ENCODE measurements at places on chromosomes 3 and 15.

- peaks cover 19% of the 10 kb centered on the region for H3K27me3 ChIP-seq
- peak overlapping the region; percentile 76 for H3K27ac ChIP-seq
- H3K4me3 ChIP-seq, result peak overlapping the region; percentile 43
- peaks cover 47% of the 10 kb centered on the region for H3K4me1 ChIP-seq
- H3K36me3 ChIP-seq, result no peaks in the 10 kb centered on the region
- no peak for DNase-seq
Observed at GRCh38 chr3:128994581-128995546, 988 bp upstream of the CFAP92 start.

DNA sequence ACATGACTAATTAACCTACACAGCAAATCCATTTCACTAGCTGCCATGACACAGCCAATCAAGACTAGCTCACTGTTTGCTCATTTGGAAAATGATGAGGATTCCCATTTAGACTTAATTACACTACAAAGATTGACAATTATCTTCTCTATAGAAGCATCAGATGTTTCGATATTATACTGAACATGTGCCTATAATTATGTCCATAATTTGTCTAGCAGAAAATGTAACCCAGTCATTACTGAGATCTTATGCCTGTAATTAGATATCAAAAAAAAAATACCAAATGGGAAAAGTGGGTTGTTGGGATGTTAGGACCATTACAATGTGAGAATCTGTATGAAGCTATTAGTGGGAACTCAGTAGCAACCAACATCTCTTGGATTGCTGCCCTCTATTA lies 344.2 kb upstream of the MCTP2 start:
- no peaks in the 10 kb centered on the region for H3K4me1 ChIP-seq
- DNase-seq, result no peak
- H3K27ac ChIP-seq, result no peak overlapping the region
- peaks cover 3% of the 10 kb centered on the region for H3K27me3 ChIP-seq
- no peak overlapping the region for H3K4me3 ChIP-seq

GRCh38 chr15:80804970-80805495 lies 25.9 kb downstream of the CEMIP start:
- peak; percentile 13 for DNase-seq
- H3K36me3 ChIP-seq, result peaks cover 3% of the 10 kb centered on the region
- peak overlapping the region; percentile 70 for H3K27ac ChIP-seq
- H3K27me3 ChIP-seq, result peaks cover 2% of the 10 kb centered on the region
- H3K4me1 ChIP-seq, result peaks cover 32% of the 10 kb centered on the region

GRCh38 chr15:31338318-31338878 lies 11.8 kb downstream of the KLF13 start:
- peak overlapping the region; percentile 80 for H3K27ac ChIP-seq
- no peak for DNase-seq
- peaks cover 48% of the 10 kb centered on the region for H3K36me3 ChIP-seq
- H3K4me3 ChIP-seq, result peak overlapping the region; percentile 35

GRCh38 chr3:82641701-82642100 lies 880.3 kb upstream of the GBE1 start:
- no peaks in the 10 kb centered on the region for H3K4me1 ChIP-seq
- no peaks in the 10 kb centered on the region for H3K27me3 ChIP-seq
- DNase-seq, result no peak

- no peaks in the 10 kb centered on the region for H3K27me3 ChIP-seq
- H3K36me3 ChIP-seq, result peaks cover 1% of the 10 kb centered on the region
- DNase-seq, result no peak
- no peak overlapping the region for H3K4me3 ChIP-seq
Observed at GRCh38 chr3:188900421-188900951, 271.3 kb upstream of the TPRG1 start.

Measured in activated CD4-positive, alpha-beta T cell treated with anti-CD3 and anti-CD28 coated beads, Interleukin-2, amount 10 ng/mL, durations not matched to agents 7 days and 5 days (primary cell).